ENCODE measurements at places on chromosomes 4 and X.
A peak's percentile ranks its signal among the peaks of the same experiment; 100 is the strongest.

DNA sequence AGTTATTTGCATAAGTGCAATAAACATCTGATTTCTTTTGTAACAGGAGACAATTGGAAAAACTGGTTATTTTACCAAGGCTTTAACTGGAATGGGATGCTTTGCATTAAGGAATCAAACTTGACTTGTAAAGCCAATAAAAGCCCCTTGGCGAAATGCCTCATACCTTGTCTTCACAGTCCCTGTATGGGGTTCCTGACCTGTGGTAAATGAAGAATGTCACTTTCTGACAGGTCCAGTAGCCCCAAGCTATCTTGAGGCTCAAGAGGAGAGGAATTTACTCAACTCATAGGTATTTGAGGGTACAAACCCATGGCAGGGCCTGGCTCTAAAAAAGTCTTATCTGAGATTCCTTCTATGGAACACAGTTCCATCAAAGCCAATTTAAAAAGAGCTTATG is 78.0 kb downstream of the ACOX3 start:
- H3K36me3 ChIP-seq, result no peaks in the 10 kb centered on the region
- no peak overlapping the region for H3K27ac ChIP-seq
- H3K27me3 ChIP-seq, result no peaks in the 10 kb centered on the region
- H3K4me1 ChIP-seq, result no peaks in the 10 kb centered on the region
- H3K4me3 ChIP-seq, result no peak overlapping the region

DNA sequence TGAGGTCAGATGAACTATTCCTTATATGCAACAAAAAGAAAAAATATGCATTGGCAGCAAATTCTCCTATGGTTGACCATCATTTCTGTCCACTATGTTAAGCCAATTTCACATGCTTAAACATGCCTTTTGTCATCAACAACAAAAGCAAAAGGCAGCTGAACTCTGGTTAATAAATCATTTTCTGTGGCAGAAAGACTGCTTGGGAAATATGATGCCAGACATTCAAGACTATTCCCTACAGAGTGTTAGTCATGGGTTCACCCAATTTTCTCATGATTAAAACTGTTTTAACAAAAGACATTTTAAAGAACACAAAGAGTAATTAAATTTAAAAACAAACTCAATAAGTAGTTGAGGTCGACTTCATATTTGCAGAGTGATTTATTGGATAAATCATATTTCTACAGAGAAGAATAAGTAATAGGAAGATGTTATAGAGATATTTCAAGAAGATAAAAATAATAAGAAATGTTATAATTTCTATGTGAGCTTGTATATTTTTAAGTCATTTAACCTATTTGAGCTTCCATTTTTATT is 890.6 kb downstream of the STPG2 start:
- H3K27ac ChIP-seq, result no peak overlapping the region
- H3K4me3 ChIP-seq, result no peak overlapping the region
- no peaks in the 10 kb centered on the region for H3K36me3 ChIP-seq

DNA sequence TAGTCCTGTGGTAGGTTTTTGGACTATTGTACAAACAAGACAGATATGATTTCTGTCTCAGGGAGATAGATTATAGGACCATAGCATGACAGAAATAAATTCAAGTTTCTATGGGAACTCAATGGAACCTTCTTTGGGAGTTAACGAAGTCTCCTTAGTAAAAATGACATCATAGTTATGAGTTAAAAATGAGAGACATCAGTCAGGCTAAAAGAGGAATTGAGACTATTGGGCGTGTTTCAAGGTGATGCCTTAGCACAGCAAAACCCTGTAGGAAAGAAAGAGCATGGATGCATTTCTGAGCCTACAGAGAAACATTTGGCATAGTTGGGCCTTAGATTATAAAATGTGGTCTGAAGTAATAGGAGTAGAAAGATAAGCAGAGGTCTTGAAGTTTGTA is 1909.1 kb upstream of the PCDH7 start:
- no peaks in the 10 kb centered on the region for H3K4me1 ChIP-seq
- no peaks in the 10 kb centered on the region for H3K36me3 ChIP-seq
- no peak overlapping the region for H3K27ac ChIP-seq
- no peak for DNase-seq
- H3K27me3 ChIP-seq, result no peaks in the 10 kb centered on the region

GRCh38 chr4:4821577-4821976 is 37.9 kb upstream of the MSX1 start:
- no peak overlapping the region for H3K4me3 ChIP-seq
- no peak overlapping the region for H3K27ac ChIP-seq
- no peaks in the 10 kb centered on the region for H3K36me3 ChIP-seq
- H3K27me3 ChIP-seq, result no peaks in the 10 kb centered on the region
- DNase-seq, result no peak
- H3K4me1 ChIP-seq, result no peaks in the 10 kb centered on the region

- peak overlapping the region; percentile 85 for H3K27ac ChIP-seq
- H3K4me1 ChIP-seq, result peaks cover 50% of the 10 kb centered on the region
- no peaks in the 10 kb centered on the region for H3K27me3 ChIP-seq
- no peaks in the 10 kb centered on the region for H3K36me3 ChIP-seq
- DNase-seq, result no peak
Observed at GRCh38 chrX:80808881-80809411, 731 bp downstream of the BRWD3 start.

All from Karpas-422 (cell line).